ENCODE measurements at places on chromosomes 3 and 15. TPM values are rescaled to one million over a fixed set of nuclear protein-coding genes. Genes with fewer than 3 reads are reported as not detected.

GABRG3 gene
- not detected for total RNA-seq

LMAN1L gene
- not detected for total RNA-seq

TUBGCP5 gene
- total RNA-seq = 18.2 TPM

HDC gene
- total RNA-seq = not detected

FMN1 gene
- total RNA-seq = under 0.01 TPM

MYO5C gene
- total RNA-seq = 2.9 TPM

MRAS gene
- 7.4 TPM for total RNA-seq
